HS-5 (cell line): ENCODE measurements at places on chromosomes 1 and 21.

GRCh38 chr1:26239936-26240335 is 5.9 kb downstream of the CEP85 start:
- DNase-seq = peak; percentile 4

DNA sequence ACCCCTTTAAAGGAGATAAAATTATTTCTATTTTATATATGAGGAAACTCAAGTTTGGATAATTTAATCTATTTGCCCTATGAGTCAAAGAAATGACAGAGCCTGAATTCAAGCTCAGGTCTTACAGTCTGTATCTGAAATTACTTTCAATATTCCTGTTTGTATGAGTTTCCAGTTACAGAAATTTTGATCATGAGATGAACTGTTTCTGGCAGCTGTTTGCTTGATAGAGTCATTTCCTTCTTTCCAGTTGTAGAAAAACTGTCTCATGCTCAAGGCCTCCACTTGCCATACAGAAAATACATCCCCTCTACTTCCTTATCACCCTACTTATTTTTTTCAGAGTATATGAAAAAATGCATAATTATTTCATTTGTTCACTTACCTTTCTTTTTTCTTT is 87.6 kb downstream of the PTPRC start:
- DNase-seq = peak; percentile 31

DNA sequence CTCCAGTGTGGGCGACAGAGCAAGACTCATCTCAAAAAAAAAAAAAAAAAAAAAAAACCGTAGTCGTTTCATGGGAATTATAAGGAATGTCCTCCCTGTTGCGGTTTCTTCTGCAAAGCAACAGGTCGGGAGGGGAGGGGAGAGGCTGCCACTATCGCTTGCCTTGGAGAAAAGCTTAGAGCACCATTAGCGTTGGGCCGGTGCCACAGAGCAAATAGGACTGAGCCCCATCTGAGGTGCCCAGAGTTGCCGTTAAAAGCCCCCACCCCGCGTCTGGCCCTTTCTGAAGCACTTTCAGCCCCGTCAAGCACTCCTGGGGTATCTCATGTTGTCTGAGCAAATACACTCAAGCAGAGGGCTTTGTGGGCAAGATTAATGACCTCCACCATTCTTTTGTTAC is 2.2 kb downstream of the RIPPLY3 start:
- DNase-seq = no peak

DNA sequence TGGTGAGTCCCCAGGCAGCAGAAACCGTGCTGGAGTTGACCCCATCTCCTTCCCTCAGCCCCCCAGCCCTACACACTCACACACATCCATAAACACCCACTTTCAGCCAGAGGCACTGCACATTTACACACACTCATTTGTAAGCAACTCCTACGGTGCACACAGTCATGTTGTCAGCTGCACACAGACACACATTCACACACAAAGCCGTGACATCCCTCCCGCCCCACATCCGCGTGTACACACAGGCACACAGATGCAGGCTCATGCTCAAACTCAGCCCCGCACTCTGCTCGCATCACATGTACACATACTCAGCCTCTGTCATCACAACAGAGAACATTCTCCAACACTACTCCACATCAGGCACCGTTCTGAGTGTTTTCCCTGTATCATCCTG is 47.6 kb downstream of the LACTBL1 start:
- no peak for DNase-seq

DNA sequence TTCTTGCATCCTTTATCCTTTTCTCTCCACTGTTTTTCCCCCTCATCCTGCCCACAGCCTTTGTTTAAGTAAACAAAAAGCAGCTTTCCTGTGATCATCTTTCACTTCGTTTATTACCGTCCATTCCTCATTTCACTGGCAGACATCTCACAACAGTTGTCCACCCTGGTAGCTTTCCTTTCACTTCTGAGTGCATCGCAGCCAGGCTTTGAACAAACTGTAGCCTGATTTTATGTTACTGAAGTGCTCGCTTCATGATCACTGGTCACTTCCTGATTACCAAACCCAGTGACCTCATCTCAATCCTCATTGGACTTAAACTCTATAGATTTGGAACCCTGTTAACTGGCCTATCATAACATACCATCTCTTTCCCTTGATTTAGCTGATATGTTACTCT is 67.7 kb downstream of the SDCCAG8 start:
- no peak for DNase-seq

- DNase-seq = no peak
These were observed 276.2 kb upstream of the DUSP10 start for GRCh38 chr1:222018041-222018440.

DNA sequence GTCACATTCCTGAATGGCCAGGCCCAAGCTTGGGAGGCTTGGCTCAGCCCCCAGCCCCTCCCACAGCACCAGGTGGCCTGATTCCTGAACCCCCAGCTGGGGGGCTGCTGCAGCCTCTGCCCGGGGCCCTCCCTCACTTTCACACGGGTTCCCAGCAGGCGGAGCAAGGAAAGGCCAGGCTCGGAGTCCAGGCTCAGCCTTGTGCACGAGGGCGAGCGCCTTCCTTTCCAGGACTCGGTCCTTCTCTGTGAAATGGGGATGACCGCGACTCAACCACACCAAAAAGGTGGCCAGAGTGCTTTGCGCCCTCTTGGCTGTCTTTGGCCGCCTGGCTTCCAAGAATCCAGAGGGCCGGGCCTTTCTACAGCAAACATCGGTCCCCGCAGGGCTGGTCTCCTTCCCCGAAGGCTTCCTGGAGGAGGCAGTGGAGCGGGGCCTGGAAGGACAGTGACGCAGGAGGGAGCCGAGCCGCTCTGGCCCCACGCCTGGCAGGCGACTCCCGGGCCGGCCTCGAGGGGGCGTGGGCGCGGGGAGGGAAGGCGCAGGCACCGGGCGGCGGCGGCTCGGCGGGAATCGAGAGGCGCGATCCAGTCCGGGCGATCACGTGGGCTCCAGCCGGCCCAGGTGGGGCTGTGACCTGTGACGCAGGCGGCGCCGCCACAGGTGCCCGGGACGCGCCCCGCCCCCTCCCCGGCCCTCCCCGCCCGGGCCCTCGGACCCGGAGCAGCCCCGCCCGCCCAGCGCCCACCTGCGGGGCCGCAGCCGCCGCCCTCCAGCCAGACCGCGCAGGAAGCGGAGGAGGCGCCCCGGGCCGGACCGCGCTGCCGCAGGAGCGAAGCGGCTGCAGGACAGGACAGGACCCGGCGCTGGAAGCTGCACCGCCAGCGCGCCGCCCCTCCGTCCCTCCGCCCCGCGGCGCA is at the start of gene ARHGEF16:
Gene ARHGEF16 (plus strand): TSS at position 775 of the 920 bp plus-strand sequence. CDS start 8,420 bp downstream, outside the sequence.
- DNase-seq = no peak

DNA sequence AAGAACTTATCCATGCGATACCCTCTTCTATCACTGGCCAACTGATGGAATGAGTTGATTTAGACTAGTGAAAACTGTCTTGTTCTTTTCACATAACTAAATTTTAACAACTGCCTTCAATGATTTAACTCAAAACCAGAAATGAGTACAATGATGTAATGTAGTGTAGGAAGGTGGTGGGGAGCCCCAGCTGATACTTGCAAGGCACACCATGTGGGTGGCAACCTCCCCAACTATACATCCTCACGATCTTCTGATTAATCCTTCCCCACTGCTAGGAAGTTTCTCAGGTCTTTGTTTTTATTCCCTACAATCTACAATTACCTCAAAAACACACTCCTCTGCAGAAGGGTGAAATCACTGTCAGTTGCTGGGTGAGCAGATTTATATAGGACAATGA is 100.7 kb downstream of the KCTD3 start:
- DNase-seq = no peak

DNA sequence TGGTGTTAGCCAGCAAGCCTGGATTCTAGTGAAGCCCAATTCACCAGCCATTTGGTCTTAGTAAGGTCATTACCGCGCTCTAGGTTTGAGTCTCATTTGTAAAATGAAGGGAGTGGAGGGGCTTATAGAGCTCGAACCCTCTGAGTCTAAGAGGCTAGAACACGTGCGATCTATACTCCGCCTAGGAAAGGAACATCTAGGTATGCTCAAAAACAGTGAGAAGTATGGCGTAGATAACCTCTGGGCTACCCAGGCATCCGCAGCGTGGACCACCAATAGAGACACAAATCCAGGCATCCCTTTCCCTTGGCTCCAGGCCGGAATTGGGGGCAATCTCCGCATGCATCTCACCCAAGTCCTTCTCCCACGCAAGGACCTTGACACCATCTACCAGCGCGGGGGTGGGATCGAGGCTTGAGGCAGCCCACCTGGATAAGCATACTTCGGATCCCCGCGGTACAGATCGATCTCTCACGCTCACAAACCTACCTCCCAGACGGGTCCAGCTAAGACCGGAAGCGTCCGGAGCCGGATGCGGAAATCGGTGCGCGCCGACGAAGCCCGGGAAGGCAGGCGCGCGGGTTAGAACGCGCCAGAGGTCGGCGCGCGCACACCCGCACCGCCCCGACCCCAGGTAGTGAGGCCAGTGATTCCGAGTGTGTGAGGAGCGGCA is at the start of gene METTL25B:
Gene METTL25B (plus strand): TSS at position 544 of the 673 bp plus-strand sequence. CDS start 636 bp downstream, outside the sequence.
- no peak for DNase-seq

DNA sequence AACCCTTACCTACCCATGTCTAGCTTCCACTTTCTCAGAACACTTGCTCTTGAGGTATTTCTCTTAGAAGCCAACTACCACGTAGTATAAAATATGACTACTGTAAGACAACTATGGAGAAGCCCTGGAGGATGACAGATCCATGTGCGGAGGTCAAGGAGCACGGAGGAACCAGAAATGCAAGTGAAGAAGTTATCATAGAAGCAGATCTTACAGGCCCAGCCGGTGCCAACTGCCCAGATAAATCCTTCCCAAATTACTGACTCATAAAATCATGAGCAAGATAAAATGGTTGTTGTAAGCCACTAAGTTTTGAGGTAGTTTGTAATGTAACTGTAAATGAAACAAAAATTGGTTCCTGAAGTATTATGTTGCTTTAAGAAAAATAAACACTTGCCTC is 12.6 kb downstream of the GTF2B start:
- no peak for DNase-seq

DNA sequence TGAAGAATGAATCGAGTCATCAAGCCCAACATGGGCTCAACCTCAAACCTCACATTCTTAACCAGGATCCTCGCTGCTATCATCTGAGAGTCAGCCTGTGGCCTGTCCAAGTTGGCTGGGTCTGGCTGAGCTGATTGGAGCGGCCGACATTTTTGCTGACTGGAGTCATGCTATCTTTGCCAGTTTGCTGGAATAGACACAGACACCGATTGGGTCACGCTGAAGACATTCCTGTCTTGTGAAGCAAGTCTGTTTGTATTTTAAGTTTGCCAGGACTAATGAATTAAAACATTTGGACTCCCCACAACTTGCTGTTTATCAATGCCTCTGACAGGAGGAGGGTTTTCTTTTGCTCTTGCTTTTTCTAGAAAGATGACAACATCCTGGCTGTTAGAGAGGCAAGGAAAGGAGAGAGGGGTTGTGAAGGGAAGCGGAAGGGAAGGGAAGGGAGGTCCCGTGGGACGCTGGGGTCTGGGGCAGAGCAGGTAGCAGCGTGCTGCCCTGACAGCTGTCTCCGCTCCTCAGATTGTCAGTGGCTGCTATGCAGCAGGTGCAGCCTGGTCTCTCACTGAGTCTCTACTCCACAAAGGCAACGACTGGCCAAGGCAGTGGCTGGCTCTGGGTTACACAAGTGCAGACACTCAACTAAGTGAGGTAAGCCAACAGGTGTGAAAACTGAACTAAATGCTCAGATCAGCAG is at the start of gene MAP3K7CL:
Gene MAP3K7CL (plus strand): TSS at position 375 of the 700 bp plus-strand sequence. CDS start 2,701 bp downstream, outside the sequence.
- peak; percentile 98 for DNase-seq

DNA sequence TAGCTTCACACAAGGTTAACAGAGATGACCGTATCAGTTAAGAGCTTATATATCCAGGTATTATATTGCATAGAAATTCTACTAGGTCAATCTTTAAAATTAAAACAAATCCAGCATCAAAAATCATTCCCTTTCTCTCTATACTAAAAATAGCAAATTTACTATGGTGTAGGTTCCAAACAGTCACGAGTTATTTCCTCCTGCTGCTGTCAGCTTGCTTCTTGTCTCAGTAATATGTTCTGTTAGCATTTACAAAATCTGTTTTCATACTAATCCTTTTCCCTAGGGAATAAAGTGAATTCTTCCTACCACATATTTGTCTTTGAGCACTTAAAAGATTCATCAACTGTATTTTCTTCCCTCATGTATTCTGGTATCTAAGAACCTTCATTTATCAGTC is 2.5 kb downstream of the WDR26 start:
- no peak for DNase-seq

DNA sequence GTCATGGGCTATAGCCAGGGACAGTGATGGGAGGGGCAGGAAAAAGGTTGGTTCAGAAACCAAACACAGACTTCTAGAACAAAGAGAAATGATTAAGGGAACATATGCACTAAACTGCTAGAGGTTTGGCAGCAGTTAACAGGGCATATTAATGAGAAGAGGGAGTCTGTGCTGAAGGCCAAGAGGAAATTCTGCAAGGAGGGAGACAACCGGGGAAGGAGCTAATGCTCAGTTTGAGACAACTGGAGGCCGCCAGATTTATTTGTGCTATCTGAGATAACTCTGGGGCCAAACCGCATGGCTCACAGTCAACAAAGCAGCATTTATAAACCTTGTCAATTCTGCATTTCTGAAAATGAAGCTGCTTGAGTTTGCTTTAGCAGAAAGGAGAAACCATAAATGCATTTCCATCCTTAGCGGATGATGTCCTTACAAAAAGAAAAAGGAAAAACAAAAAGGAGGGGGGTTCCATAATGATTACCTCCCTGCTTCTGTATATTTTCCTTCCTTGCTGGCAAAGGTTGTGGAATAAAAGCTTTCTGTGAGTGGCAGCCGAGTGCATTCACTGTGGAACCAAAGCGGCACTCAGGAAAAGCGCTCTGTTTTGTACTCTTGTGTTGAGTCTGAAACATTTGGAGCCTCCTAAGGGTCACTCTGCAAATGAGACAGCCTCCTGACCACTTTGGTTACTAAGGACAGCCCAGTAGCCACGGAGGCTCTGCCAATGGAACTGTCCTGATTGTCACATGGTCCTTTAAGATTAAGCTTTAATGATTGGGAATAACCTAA is 70.3 kb downstream of the SIM2 start:
- no peak for DNase-seq

GRCh38 chr21:41432562-41433460 is 6.8 kb downstream of the MX1 start:
- DNase-seq = no peak

DNA sequence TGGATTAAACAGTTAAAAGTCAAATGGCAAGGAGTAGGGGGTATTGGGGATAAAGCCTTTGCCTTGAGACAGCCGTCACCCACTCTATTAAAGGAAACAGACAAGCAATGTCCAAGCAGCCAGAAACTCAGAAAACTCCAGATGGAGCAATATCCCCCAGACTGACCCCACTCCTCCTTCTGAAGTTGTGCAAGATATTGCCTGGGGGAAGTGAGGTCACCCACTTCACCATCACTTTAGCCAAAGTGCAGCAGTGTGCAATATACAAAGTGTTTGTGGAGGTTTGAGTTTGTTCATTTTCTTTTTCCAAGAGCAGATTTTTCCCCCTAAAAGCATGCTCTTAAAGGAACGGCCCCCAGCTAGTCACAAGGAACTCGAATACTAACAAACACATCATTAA is 125.1 kb downstream of the ETS2 start:
- DNase-seq = no peak

GRCh38 chr1:234611225-234611846 is 1.4 kb upstream of the IRF2BP2 start:
- DNase-seq = no peak

DNA sequence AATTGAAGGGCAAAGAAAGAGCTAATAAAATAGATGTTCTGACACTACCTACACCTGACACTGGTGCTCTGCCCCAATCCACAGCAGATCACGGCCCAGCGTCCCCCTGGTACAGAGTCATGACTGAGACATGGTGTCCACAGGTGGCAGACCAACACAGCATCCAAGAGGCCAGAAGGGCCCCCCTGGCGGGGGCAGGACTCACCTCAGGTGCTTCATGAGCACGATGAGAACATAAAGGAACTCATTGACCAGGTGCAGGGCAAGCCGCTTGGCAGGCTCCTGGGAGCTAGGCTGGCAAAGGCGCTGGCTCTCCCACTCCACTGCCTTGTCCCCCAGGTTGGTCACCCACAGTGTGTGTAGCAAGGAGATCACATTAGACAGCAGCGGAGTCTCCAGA is 20.4 kb downstream of the MRAP start:
- no peak for DNase-seq
